ENCODE measurements at places on chromosomes 1 and 21.

- no peak for DNase-seq
Observed at GRCh38 chr1:159927211-159927848, 2.0 kb upstream of the TAGLN2 start.

DNA sequence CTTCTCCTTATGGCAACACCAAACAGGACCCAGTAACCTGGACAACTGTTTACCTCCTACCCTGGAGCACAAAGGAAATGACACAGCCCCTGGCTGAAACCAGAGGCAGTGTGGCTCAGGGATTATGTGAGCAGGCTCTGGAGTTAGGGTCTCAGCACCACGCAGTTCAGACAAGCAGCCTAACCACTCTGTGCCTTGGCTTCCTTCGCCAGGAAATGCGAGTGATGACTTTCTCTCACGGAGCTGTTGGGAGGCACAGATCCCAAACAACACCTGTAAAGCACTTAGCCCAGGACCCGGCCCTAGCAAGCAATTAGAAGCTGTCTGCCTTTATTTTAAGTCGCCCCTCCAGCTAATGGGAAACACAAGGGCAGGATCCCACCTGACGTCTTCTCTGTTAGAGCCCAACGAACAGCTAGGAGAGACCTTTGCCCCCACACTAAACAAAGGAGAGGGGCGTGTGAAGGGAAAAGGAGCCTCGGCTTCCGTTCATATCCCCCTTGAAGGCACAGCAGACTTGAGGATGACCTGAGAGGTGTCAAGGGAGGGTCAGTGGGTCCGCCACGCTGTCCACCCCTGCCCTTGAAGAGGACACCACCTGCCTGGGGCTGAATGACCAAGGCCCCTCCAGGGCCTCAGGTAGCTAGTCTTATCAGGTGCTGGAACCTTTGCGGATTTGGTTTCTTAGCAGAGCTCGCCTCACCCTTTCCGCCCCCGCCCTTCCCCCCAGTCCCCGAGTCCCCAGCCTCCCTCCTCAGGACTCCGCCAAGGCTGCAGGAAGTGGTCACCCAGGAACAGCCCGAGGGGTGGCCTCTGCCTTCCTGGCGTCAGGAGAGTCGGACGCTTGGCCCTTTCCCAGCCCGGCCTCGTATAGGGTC, 860 bp downstream of the TMEM63A start:
- peak; percentile 60 for DNase-seq

DNA sequence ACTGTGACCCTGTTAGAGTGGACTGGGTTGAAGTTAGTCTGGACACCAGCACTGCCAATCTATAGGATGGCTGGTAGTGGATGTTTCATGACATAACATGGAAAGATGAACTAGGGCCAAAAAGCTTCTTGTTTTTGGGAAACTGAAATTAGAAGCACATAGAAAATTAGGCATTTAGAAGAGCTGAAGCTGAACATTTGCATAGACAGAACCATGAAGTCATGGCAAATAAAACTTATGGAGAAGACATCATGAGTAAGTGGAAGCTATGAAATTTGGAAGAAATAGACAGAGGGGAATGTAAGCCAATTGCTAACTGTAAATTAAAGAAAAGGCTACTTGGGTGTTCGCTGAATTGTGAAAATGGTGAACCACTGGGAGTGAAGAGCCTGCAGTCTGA, 2.7 kb upstream of the S100A11 start:
- no peak for DNase-seq

- no peak for DNase-seq
Observed at GRCh38 chr1:1623181-1623630, 7.9 kb downstream of the MIB2 start.

DNA sequence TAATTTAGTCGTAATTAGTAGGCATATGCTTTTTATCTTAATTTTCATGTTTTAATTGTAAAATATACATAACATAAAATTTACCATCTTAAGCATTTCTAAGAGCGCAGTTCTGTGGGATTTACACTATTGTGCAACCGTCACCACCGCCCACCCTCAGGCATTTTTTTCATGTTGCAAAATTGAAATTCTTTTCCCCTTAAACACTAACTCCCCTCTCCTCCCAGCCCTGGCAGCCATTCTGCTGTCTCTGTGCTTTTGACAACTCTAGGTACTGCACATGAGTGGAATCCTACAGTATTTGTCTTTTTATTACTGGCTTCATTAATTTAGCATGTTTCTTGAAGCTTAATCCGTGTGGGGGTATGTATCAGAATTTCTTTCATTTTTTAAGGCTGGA, 7.8 kb downstream of the PIK3CD start:
- peak; percentile 70 for DNase-seq

DNA sequence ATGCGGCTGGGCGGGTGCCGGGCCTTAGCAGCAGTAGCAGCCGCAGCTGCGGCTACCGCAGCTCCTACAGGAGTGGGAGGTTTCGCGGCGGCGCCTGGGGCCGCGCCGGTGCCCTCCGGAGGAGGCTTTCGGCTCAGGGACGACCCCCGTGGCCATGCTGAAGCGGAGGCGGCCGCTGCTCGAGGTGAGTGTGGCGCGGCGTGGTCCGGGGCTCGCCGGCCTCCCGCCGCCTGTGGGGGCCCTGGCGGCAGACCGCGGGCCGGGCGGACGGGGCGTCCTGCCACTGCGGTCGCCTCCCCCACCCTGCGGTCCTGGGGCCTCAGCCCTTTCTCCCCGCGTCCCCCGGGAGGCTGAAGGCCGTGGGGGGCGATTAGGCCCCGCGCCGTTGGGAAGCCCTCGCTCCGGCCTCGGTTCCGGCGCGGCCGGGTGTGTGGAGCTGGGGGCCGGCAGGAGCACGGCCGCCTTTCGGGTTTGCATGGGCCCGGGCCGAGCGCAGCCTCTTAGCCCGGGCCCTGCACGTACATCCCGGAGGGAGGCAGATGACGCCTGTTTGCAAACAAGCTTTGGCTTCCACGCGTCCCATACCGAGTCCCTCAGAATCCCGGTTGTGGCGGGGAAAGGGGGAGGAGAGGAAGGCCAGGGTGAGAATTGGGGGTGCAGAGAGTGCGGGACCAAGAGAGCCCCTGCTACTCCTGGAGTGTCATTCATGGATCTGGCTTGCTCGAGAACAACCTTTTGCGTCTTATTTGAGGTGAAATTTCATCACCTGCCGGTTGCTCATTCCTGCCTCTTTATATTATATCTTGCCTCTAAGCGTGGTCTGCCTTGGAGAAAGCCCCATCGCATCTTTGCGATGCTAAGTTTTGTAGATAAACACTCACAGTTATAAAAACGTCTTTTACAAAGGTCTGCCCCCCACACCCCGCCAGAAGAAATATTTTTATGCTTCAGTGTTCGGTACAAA, 613 bp downstream of the ZFYVE9 start:
- DNase-seq = peak; percentile 74

DNA sequence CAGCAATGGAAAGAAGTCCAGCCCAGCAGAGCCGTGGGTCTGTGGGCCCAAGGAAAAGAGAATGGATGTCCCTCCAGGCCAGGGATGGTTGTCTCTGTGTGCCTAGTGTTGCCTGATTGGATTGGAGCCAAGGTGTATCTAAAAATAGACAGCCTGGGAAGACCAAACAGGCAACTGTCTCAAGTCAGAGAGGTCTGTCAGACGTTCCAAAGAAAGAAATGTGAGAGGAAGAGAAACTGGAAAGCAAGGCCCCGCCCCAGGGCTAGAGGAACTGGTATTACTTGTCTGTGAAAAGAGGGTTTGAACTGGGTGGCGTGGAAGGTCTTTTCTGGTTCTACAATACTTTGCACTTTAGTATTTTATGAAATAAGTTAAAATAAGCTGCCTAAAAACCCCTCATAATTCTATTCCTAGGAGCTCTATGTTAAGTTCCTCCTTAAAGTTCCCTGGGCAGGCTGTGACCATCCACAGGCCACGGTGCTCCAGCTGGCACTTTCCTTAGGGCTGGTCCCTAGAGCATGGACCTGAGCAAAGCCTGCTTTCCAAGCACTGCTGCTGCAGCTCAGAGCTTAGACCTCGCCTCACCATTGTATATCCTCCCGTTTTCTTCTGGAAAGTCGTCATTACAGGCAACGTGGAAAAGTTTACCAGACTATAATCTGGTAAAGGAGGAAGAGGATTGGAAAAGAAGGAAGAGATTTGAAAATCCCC, 151.6 kb downstream of the DISC1 start:
- DNase-seq = no peak

GRCh38 chr21:34781526-34781925, 112.7 kb downstream of the CLIC6 start:
- DNase-seq = no peak

DNA sequence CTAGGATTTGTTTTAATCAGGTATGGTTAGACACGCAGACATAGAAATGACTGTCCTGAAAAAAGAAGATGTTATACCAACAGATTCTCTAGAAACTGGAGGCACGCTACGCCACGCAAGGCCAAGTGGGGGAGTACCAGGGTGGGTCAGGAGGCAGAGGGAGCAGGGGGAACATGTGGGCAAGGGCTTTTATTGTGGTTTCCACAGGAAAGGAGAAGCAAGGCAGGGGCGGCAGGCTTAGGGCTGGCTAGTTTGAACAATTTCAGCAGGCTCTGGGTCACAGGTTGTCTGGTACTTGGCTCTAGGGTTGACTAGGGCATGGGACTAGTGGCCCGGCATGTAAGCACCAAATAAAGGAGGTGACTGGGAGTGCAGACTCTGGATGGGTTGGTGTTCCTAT, 7.2 kb downstream of the MTARC2 start:
- peak; percentile 84 for DNase-seq

DNA sequence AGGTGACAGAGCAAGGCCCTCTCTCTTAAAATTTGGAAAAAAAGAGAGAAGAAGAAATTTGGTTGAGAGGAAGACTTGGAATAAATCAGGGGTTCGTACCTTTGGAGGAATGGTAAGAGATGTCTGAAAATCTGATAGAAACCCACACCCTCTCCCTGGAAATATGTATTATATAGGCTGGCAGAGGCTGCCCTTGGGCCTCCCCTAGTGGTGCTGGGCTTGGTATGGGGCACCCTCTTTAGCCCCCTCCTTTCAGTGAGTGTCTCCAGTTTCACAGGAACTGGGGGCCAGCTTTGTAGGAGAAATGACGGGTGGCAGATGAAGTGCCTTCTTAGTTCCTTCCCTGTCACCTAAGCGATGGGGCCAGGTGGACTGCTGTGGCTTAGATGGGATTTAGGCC, 82.9 kb upstream of the SLC2A1 start:
- DNase-seq = no peak

- DNase-seq = peak; percentile 96
Observed at GRCh38 chr1:201019321-201019977, 4.1 kb downstream of the KIF21B start.

DNA sequence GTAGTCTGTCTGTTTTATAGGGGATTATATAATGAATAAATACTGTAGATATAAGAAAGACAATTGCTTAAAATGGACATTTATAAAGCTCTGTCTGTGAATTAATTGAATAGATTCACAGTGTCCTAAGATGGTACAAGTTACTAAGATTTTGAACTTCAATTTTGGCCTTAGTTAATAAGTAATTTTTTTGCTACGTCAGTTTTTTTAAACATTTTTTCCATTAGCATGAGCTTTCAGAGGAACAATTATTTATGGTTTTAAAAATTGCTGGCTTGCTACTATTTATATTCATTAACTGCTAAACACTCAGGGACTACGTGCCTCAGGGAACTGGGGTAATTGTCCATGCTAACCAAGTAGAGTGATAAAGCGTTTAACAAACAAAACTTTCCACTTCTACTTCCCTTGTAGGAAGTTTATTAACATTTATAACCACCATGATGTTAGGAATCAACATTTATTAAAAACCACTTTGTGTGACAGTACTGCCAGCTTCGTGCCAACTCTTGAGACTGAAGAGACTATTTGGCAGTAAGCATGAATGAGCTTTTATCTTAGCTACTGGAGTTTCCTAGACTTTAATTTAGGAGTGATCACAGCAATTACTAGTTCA, 65.4 kb upstream of the PTGS2 start:
- no peak for DNase-seq

DNA sequence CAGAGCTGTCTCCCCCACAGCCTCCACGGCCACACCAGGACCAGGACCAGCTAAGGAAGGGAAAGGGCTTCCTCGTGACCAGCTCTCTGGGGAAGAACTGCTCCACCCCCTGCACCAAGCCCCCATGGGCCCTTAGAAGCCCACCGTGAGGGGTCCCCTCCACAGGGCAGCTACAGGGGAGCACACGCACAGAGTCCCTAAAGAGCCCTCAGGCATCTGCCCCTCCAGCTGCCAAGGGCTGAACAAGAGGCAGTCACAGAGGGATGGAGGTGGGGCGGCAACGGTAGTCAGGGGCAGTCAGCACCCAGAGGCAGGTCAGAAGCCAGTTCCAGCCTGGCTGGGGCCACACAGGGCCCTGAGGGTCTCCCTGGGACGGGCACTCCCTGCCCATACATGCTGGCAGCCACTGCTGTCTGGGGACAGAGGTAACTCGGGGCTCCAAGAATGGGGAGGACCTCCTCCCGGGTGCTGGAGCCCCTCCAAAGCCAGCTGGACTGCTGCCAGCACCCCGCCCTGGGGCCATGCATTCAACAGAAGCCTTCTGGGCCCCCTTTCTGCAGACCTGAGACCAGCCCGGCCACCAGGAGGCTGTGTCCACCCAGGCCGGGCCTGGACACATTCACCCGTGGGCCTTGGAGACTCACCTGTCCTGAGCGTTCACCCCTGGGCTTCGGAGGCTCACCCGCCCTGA, 18.7 kb downstream of the SLC19A1 start:
- DNase-seq = no peak

GRCh38 chr1:187027253-187027652, 198.5 kb downstream of the PLA2G4A start:
- no peak for DNase-seq

DNA sequence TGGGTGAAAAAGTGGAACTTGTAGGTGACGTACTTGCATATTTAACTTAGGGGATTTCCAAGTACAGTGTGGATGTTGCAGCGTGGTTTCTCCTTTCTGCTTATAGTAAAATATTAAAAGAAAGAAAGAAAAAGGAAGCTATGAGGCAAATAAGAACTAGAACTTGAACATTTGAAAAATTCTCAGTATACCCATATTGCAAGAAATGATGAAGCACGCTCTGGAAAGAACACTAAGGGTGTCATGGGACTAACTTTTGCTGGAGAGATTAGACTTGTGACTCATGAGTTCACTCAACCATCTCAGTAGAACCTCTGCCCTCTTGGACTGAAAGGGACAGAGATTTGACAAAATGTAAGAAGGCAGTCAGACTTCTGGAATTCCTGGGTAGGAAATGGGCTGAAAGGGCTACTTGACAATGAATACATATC, 704.5 kb upstream of the ADGRL4 start:
- no peak for DNase-seq

GRCh38 chr1:52186449-52186848, 44.6 kb downstream of the ZFYVE9 start:
- DNase-seq = no peak

- no peak for DNase-seq
Observed at GRCh38 chr1:43324810-43325209, 12.8 kb upstream of the MPL start.

All from NB4 (cell line).